Activated naive CD8-positive, alpha-beta T cell treated with anti-CD3 and anti-CD28 coated beads, Interleukin-2, amount 10 ng/mL, durations not matched to agents 7 days and 5 days (primary cell): ENCODE measurements at places on chromosomes 1 and 21. TPM values are rescaled to one million over a fixed set of nuclear protein-coding genes. Genes with fewer than 3 reads are reported as not detected.

DNA sequence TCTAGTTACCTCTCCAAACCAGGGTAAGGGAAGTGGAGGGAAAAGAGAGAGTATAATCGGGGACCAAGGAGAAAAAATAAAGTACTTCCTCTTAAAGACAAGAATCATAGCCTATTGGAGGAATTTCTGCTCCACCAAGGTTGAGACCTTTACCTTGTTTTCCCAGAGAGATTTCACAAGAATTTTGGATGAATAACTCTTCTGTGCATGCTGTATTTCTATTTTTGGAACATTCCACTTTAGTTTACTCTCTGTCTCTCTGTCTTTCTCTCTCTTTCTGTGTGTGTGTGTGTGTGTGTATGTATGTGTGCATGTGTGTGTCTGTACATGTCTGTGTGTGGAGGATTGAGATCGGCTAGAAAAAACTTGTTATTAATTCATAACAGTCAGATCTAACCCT, 318.4 kb upstream of the RGS18 start:
- DNase-seq = no peak

GRCh38 chr1:180123463-180123936, 31.2 kb upstream of the QSOX1 start:
- DNase-seq = no peak

- no peak for DNase-seq
Observed at GRCh38 chr1:100353988-100354387, 1.7 kb downstream of the CDC14A start.

DNA sequence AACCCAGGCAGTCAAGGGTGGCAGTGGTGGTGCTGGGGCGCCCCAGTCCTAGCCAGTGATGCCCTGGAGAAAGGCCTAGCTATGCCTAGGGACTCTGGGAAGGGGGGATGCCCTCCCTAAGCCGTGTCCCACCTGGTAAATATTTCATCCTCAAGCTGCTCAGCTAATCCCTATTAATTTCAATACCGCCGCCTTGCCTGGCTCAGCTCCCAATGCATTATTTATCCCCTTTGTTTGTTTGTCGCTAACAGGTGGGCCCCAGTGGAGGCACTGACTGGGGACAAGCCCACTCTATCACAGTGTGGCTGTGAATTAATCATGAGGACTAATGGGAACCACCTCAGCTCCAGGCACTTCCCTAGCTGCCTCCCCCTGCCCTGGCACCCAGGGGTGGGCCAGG, 22.5 kb downstream of the DMAP1 start:
- DNase-seq = no peak

PGLYRP4 gene
- not detected for total RNA-seq

DNA sequence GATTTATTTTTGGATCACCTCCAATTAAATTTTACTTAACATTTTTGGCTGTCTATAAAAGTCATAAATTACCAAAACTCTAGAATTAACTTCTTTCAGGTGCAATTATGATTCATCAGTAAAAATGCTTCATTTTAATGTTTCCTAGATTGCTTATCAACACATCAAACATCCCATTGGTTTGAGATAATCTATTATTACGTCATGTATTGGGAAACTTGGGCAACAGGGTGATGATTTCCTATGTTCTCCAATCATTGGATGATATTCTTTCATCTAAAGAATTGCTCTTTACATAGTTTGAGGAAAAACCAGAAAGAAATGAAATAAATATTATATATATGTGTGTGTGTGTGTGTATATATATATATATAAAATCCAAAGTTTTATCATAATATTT, 76.8 kb upstream of the KCNJ6 start:
- no peak for DNase-seq

MTMR11 gene
- 1.8 TPM for total RNA-seq

DNA sequence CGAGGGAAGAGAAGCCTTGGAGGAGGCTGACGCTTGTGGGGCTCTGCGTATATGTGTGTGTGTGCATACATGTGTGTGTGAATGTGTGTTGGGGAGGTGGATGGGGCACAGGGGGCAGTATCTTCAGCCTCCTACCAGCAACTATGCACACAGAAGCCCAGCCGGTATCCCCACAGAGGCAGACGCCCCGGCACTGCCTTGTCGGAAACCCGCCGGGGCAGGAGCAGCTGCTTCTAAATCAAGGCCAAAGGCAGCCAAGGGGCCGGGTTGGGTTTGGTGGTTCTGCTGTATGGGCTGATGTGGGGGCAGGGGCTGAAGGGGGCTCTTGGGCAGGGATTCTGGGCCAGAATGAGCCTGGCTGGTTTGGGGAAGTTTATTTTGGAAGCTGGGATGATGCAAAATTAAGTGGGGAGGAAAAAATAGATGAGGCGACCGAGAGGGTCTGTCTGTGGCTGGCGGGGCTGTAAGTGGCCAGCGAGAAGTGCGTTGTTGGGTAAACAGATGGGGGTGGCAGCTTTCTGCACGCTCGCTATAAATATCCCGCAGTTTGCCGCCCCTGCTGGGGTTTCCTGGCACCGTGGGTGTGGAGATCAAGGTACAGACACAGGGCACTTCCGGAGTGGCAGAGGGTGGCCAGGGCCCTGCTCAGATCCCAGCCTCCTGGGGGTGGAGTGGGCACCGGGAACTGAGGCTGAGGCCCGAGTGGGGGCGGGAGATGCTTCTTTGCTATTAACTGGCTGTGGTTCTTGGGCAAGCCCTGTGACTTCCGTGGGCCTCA, 11.0 kb upstream of the WNT4 start:
- DNase-seq = no peak

ARHGAP30 gene
- 260 TPM for total RNA-seq

GRCh38 chr1:181101581-181102226, 13.2 kb downstream of the IER5 start:
- no peak for DNase-seq

- DNase-seq = no peak
Observed at GRCh38 chr1:43206600-43207228, 34.6 kb downstream of the CFAP57 start.

DNA sequence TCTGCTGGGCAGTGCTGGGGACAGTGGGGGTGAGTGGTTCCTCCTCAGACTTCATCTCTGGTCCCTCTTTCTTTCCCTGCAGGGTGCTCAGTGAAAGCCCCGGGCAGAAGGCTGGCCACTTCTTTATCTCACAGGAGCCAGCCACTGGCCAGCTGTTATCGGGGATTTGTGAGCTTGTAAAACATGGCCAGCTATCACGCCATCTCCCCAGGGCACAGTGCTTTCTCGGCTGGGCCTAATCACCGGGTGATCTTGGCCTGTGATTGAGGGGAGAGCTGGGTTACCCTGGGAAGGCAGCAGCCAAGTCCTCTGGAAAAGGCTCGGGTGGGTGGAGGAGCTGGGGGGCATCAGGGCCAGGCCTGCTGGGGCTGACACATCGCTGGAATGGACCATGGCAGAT, 83.0 kb downstream of the IGSF21 start:
- DNase-seq = no peak

COL6A1 gene
- total RNA-seq = 3.5 TPM

PLA2G2F gene
- not detected for total RNA-seq

PLA2G2D gene
- not detected for total RNA-seq

DNA sequence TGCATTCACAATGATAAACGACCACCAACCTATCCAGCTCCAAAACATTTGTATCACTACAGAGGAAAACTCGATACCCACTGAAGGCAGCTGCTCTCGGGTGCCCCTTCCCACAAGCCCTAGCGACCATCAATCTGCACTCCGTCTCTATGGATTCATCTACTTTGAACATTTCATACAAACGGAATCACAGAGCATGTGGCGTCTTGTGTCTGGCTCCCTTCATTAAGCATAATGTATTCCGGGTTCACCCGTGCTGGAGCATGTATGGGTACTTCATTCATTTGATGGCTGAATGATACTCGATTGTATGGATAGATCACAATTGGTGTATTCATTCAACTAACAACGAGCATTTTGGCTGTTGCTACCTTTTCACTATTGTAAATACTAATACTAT, 340.2 kb downstream of the SMYD3 start:
- DNase-seq = no peak

DNA sequence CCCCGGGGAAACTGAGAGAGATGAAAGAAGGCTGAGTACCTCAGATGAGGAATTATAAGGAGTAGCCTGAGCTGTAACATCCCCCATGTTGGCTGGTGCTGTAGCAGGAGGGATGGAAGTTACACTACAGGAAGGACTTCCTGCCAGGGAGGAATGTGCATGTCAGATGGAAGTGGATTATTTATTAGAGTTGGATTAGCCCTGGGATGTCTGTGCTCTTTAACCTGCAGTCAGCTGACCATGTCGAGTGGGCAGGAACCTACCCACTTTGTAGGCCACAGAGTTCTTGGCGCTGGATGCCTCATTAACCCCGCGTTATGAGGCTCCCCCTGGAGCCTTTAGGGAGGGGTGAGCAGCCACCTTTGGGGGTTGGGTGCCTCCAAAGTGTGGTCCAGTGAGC, 757 bp upstream of the SEMA4A start:
- no peak for DNase-seq

DNA sequence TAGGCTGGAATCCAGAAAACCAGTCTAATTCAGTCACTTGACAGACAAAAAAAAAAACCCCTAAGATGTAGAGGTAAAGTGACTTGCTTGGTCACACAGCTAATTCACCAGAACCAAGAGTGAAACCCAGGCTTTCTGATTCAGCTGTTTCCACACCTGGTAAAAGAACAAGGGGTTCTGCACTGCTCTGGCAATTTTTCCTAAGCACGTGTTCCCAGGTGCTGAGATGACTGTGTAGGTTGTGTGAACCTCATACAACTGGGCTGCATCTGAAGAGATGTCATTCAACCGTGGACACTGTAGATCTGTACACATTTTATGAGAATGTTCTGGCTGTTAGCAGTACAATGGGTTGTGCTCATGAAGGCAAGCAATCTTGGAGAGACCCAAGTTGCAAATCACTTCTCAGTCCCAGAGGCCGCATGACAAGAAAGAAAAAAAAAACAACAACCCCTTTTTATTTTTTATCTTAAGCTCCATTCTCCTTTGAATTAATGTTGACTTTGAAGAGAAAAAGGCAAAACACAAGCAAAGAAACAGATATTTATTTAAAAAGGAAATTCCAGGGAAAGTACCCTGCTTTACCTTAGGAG, 95.4 kb downstream of the INTS7 start:
- no peak for DNase-seq

DNA sequence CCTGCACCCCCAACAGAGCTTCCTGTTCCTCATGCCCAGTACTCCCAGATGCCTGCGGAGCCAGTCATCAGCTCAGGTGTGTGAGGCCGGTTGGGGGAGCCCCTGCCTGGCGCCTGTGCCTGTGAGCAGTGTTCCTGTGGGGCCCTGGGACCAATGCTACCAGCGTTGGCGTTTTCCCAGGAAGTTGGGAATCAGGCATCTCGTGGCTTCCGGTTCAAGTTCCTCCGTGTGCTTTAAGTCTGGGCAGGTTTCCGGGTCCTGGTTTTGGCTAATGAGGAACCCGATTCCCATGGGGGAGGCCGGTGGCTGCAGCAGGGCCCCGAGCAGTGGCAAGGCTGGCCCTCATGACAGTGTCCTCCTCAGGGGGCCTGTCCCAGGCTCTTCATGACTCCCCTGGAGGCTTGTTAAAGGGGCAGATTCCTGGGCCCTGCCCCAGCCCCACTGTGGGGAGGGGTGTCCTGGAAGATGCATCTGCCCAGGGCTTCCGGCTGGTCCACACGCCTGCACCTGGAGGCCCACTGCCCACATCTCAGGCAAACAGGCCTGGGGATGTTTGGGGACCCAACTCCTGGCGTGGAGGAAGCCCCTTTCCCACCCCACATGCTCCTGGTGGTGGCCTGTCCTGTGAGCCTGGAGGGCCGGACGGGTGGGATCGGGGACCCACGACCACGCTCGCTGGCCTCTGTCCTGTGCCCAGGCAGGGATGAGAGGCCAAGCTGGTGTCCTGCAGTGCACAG, 26.2 kb downstream of the TP73 start:
- no peak for DNase-seq

PTPN7 gene
- 172 TPM for total RNA-seq

DNA sequence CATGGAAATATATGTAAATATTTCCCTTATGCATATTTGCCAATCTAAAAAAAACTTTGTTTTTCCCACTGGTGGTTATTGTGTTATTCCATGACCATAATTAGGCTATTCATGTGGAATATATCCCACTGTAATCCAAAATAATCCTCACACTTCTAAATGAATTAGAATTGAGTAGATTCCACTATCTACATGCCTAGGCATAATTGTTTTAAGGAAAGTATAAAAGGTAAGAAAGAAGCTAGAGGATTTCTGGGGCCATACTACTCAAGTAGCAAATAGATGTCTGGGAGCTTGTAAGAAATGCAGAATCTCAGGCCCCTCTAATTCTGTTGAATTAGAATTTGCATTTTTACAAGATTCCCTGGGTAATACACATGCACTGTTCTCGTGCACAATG, 83.5 kb upstream of the RRP15 start:
- DNase-seq = no peak

DNA sequence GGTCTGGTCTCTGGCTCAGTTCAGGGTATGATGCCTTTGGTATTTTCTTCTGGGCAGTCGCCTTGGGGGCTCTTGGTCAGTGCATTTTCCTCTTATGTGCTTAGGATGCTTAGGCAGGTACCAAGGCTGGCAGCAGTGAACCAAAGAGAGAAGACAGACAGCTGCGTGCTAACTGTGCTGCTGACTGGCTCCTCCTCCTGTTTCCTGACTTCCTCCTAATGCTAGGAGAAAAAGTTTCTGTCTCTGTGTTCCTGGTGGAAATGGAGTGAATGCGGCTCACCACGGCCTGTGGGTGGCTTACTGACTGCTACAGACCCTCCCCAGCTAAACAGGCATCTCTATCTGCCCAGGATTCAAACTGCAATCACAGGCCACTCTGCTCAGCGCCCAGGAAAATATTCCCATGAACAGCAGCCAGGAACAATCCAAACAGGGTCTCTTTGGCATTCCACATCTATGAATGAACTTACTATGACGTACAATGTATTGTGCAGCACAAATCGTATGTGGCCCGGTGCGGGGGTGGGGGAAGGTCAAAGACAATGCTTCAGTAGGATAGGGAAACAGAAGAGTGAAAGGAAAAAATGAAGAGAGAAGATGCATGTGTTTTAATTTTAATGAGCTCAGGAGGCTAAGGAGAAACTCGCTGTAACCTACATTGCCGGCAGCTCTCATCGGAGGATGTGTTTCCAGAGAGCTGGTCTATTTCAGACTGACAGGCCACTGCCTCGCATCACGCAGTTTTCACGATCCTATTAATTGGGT, 2.8 kb downstream of the ABCG1 start:
- DNase-seq = no peak

TOR1AIP1 gene
- 68.3 TPM for total RNA-seq

GRCh38 chr1:160799641-160800040, 3.7 kb downstream of the LY9 start:
- no peak for DNase-seq

DNA sequence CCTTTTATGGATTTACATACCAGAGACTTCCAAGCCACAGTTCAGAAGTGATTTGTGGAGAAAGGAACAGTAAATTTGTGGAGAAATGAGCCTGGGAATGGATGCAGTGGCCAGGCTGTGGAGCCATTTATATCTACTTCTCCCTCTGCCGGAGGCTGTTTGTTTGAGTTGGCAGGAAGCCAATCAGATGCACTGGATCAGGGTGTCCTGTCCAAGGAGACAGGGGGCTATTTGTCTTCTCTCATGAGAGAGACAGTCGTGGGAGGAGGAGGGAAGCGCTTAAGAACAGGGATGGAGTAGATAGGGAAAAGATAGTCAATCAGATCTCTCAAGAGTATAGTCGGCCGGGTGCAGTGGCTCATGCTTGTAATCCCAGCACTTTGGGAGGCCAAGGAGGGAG, 2.8 kb upstream of the HAPLN2 start:
- DNase-seq = no peak
